ENCODE measurements at places on chromosomes 11 and 22.

GRCh38 chr11:11363674-11364073 is 10.6 kb upstream of the CSNK2A3 start:
- no peak for DNase-seq

- DNase-seq: no peak
Observed at GRCh38 chr11:134398644-134399292, 13.3 kb downstream of the B3GAT1 start.

DNA sequence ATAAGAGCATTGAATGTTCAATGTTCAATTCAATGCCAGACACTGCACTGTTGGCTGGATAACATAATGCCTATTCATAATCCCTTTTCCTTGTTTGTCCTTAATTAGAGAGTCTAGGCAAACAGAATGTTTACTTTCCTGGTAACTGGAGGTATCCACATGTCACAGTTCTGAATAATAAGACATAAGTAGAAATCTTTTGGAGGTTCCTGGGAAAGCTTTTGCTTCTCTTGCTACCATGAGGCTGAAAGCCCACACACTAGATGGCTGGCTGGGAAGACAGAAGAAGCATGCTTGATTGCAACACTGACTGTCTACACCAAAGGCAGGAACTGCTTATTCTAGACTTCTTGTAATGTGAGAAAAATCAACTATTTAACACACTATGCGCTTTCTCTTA is 79.5 kb downstream of the GAB2 start:
- no peak for DNase-seq

- no peak for DNase-seq
Observed at GRCh38 chr11:27497284-27497866, 9.2 kb downstream of the LIN7C start.

DNA sequence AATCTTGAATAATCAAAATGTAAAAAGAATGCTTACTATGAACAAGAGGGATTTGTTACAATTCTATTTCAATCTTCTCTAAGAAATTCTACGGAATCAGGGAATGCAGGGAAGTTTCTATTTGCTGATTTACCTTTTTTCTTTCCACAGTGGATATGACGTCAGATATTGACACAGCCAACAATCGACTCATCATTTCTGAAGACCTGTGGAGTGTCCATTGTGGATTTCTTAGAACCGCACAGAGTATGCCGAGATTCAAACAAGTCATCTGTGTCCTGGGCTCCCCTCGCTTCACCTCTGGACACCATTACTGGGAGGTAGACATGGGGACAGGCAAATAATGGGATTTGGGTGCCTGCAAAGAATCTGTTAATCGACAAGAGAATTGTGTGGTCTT is 4.1 kb upstream of the RFPL1 start:
- DNase-seq: no peak

DNA sequence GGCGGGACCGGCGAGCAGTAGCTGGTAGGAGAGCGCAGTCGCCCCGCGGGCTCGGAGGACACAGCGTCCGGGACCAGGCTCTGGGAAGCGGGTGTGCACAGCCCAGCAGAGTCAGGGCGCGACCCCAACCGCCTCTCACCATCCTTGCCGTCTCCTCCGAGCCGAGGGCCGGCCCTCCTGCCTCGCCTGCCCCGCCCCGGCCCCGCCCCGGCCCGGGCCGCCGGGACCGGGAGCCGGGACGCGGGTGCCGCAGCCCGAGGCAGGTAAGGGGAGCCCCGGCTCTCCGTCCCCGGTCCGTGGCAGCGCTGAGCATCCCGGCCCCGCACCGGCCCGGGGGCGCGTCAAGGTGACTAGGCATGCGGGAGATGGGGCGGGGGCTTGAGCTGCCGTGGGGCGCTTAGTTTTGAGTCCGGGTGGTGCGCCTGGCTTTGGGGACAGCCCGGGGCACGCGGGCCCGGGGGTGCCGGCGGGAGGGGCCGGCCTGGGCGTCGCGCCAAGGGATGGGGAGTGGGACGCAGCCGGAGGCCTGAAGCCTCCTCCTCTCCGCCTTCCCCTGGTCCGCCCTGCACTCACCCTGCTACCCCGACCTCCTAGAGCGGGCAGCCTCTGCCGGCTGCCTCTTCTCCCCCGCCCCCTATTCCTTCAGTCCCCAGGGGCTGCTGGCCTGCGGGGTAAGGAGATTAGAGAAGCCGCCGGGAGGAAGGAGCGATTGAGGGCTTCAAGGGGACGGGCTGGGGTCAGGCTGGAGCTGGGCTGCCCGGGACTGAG is at the start of gene ABCG4:
TSS of gene ABCG4 (plus strand) at position 35 of the 768 bp plus-strand sequence. CDS start 914 bp downstream, outside the sequence.
- no peak for DNase-seq

GRCh38 chr11:4190098-4190497 is 95.5 kb downstream of the RRM1 start:
- no peak for DNase-seq

GRCh38 chr22:42881982-42882656 is 25.0 kb upstream of the ARFGAP3 start:
- no peak for DNase-seq

GRCh38 chr11:73532310-73532709 is 65.6 kb downstream of the FAM168A start:
- DNase-seq: no peak

GRCh38 chr11:125627236-125627910 is 2.4 kb downstream of the CHEK1 start:
- DNase-seq: no peak

All from NCI-H187 (cell line).